NCI-H446 treated with DMSO at 0.1 percent for 48 hours (cell line): ENCODE measurements at places on chromosomes 16 and 17.

GRCh38 chr17:9670596-9670995 lies 25.3 kb downstream of the USP43 start:
- no peak for DNase-seq

DNA sequence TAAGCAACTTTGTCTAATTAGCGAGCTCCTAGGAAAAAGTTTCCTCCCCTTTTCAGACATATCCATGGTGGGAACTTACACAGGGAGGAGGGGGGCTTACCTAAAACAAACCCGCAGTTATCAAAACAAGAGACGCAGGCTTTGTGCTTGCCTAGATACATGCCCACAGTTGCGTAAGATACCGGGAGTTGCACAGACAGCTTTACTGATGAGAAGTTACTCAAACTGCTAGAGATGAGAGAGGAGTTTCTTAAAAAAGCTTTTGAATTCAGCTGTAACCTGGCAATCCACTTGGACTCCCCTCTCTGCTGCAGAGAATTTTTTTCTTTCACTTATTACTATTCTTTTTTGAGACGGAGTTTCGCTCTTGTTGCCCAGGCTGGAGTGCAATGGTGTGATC lies 6.8 kb upstream of the ZP2 start:
- DNase-seq = no peak

GRCh38 chr16:81462683-81463082 lies 18.1 kb downstream of the CMIP start:
- no peak for DNase-seq

- DNase-seq = no peak
Observed at GRCh38 chr16:74232806-74233465, 63.7 kb upstream of the PSMD7 start.

- DNase-seq = no peak
Observed at GRCh38 chr17:50346313-50347116, 589 bp downstream of the XYLT2 start.

- no peak for DNase-seq
Observed at GRCh38 chr17:76585649-76586593, at the start of gene ST6GALNAC2. Gene ST6GALNAC2 (minus strand): TSS chr17:76585860. CDS start chr17:76585808, 52 bp downstream.

DNA sequence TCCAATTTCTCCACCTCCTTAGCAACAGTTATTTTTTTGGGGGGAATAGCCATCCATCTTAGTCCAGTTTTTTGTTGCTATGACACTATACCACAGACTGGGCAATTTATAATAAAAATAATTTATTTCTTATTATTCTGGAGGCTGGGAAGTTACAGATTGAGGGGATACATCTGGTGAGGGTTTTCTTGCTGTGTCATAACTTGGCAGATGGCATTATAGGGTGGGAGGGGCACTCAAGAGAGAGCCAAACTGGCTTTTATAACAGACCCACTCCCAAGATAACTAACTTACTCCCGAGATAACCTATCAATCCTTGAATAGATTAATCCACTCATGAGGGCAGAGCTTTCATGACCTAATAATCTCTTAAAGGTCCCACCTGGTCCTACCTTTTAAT lies 84.2 kb downstream of the ABCA8 start:
- no peak for DNase-seq

DNA sequence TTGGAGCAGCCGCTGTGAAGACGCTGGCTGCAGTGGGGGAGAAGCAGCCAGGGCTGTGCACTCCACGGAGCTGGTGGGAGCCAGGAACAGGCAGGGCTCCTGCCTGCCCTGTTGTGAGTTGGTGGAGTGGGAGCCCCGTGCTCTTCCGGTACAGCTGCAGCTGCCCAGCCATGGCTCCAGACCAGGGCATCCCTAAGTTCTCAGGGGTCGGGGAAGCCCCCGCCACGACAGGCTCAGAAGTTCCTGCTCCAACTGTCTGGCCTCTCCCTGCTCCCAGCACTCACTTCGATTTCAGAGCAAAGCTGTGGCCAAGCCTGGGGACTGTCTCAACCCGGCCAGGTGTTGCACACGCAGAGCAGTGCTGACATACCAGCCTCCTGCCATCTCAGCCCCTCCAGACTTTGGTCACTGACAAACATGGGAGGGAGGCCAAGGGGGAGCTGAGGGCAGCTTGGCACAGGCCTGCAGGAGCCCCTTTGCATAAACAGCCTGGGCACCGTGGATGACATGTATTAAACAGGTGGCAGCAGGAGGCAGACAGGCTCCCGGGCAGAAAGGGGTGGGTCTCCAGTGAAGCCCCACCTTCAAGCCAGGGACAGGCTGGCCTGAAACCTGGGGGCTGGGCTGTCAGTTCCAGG lies 13.9 kb upstream of the KDM8 start:
- no peak for DNase-seq

- peak; percentile 59 for DNase-seq
Observed at GRCh38 chr17:17414341-17414805, 62.4 kb upstream of the MED9 start.

GRCh38 chr16:14475370-14476139 lies 154.5 kb downstream of the PARN start:
- peak; percentile 49 for DNase-seq

- DNase-seq = no peak
Observed at GRCh38 chr17:41402161-41402560, 4.8 kb upstream of the KRT31 start.
